Activated naive CD8-positive, alpha-beta T cell treated with anti-CD3 and anti-CD28 coated beads, Interleukin-2, amount 50 U/mL, for 24 hours (primary cell): ENCODE measurements at places on chromosomes 4 and X.
A peak's percentile ranks its signal among the peaks of the same experiment; 100 is the strongest.

GRCh38 chr4:39976945-39977488, 694 bp downstream of the PDS5A start:
- DNase-seq, result peak; percentile 56

- no peak for DNase-seq
Observed at GRCh38 chr4:176837169-176837895, 44.6 kb upstream of the VEGFC start.

- no peak for DNase-seq
Observed at GRCh38 chr4:107734120-107734519, 14.1 kb upstream of the PAPSS1 start.

DNA sequence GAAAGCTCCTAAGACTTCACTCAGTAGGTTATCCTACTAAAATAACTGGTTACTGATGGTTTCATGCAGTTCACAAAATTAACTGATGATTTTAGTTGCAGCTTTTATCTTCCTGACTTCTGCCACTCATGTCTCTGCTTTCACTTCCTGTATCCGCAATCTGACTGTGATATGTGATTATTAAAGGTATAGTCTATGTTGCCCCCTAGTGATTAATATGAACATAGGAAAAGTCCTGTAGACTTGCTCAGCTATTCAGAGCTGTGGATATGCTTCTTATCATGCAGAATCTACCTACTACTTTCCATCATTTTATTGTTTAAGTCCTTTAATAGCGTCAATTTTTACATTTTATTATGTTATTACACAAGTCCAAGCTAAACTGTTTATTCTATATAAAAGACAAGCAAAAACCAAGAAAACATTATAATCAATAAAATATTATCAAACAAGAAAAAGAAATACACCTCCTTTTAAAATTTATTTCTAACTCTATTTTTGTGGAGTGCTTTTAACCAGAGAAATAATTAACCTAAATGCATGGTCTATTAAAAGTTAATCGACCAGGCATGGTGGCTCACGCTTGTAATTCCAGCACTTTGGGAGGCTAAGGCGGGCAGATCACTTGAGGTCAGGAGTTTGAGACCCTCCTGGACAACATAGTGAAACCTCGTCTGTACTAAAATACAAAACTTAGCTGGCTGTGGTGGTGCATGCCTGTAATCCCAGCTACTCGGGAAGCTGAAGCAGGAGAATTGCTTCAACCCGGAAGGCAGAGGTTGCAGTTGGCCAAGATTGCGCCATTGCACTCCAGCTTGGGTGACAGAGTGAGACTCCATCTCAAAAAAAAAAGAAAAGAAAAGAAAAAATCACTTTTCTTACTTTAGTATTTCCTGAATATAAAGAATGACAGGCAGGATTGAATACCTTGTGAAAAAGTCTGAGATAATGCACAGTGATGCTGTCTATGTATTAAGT, 40.4 kb upstream of the TLR2 start:
- DNase-seq, result no peak

GRCh38 chr4:5126857-5127256, 75.6 kb downstream of the STK32B start:
- no peak for DNase-seq

- no peak for DNase-seq
Observed at GRCh38 chr4:150938417-150938816, 76.7 kb downstream of the LRBA start.

- no peak for DNase-seq
Observed at GRCh38 chr4:184899261-184900134, 73.7 kb upstream of the ACSL1 start.

DNA sequence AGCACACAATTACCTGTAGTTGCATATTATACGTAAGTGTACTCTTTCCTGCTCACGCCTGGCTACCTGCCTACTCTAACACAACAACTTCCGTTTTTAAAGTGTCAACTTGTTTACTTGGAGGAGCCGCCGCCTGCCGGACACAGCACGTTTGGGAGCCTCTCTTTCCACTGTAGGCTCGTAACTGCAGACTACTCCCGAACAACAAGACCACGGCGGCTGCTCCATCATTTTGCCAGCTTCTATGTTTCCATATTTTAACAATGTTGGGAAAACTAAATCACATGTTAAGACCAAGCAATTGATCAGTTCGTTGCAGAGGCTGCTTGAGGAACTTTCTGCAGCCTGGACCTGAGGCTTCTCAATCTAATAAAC, 841 bp downstream of the MTNR1A start:
- DNase-seq, result no peak

DNA sequence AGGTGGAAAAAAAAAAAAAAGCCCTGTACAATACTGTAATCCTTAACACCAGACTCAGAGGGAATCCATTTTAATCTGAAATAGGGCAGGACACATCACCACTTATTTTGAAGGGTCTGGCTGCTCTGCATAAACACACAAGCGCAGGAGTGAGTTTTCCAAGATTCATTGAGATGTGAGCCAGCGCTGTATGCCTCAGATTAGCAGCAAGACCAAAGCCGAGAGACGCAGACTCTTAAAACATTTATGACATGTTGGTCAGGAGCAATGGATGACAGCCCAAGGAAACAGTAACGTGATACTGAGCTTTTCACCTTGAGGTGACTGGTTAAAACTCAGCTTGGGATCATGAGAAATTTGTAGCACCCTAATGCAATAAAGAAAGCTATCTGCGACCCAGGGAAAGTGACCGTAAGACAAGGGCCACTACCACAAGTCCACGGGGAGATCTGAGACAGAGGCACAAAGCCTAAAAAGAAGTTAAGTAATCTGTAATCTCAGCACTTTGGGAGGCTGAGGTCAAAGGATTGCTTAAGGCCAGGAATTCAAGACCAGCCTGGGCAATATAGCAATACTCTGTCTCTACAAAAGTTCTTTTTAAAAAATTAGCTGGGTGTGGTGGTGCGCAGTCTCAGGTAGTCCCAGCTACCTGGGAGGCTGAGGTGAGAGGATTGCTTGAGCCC, 210.6 kb downstream of the COL25A1 start:
- DNase-seq, result no peak

- no peak for DNase-seq
Observed at GRCh38 chrX:9610771-9611392, 146.0 kb downstream of the TBL1X start.

GRCh38 chr4:172927096-172927814, 241.4 kb upstream of the GALNT7 start:
- no peak for DNase-seq

DNA sequence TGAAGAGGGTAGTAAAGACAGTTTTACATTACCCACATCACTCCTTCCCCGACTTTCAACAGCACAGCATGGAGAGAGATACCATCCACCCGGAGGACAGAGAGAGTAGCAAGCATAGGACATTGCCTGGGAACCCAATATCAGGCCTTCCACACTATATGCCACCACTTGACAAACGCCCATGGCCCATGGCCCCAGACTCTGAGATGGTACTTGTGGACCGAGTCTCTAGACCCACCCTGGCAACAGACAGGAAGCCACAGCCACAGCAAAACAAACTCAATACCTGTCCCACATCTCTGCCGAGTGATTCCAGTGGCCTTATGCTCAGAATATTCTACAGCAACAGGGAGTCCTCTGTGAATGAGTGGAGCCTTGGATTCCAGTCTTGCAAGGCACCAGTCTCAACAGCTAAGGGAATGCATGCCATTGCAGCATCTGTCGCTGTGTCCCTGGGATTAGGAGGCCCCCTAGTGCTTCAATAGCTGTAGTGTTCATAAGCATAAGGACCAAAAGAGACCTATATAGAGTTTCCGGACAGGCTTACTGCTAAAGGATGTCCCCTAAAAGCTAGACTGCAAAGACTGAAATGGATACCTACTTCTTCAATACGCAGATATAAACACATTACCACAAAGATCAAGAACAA, 14.7 kb upstream of the CT55 start:
- peak; percentile 12 for DNase-seq

DNA sequence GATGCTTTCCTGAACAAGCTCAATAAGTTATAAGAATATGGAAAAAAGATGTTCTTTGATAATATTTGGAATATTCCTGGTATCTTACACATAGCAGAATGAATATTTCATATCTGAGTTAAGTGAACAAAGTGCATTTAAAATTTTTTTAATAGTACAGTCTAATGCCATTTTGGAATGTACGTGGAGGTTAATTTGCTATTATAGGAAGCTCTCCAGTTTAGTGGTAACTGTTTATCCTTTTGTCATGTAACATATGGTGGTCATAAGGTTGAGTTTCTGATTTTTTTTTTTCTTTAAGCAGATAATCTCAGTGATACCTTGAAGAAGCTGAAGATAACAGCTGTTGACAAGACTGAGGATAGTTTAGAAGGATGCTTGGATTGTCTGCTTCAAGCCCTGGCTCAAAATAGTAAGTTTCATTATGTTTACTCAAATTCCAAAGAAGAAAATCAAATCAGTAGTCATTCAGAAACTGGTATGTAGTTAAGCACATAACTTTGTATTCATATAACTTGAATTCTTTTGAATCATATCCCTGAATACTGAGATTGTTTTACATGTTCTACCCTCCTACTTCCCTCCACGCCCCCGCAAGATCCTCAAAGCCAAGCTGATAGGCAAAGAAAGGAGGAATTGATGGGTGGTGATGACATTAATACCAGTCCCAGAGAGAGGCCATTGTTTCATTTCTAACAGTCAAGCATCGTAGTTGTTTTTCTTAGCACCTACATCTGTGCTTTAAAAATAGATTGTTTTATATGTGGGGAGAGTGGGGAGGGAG, 32.1 kb downstream of the RAP1GDS1 start:
- no peak for DNase-seq

DNA sequence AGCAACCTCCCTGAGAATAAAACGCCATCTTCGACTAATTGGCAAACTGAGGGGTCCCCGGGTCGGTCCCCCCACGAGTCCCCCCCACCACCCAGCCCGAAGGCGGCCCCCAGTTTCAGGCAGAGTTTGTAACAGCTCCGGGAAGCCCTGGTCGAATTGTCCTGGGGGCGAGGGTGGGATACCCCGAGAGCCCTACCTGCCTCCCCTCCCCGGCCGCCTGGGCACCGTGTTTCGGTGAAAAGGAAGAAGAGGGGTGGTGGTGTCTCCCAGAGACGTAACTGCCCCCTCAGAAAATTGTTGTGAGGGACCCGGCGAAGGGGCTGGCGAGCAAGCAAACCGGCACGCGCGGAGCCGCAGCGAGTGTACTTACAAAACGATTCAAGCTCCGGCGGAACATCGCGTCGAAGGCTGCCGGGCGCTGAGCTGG, 1.2 kb downstream of the ATP11C start:
- DNase-seq, result no peak
